ENCODE measurements at places on chromosomes 16 and 17.

DNA sequence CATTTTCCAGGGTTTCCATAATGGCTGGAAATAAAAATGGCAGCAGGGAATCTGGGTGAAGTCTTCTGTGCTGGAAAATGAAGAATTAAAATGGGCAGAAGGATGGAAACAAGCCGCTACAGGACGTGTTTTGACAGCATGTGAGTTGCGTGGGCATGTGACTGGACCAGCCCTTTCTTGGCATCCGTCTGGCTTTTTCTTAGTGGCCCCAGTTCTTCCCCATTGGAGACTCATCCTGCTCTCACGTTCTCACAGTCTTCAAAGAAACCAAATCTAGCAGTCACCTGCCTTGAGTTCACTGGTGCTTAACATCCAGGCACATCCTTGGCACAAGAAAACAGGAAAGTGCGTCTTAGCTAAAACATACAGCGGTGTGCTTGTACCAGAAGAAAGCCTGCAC is 180.2 kb upstream of the CACNG5 start:
- ATAC-seq = no peak

DNA sequence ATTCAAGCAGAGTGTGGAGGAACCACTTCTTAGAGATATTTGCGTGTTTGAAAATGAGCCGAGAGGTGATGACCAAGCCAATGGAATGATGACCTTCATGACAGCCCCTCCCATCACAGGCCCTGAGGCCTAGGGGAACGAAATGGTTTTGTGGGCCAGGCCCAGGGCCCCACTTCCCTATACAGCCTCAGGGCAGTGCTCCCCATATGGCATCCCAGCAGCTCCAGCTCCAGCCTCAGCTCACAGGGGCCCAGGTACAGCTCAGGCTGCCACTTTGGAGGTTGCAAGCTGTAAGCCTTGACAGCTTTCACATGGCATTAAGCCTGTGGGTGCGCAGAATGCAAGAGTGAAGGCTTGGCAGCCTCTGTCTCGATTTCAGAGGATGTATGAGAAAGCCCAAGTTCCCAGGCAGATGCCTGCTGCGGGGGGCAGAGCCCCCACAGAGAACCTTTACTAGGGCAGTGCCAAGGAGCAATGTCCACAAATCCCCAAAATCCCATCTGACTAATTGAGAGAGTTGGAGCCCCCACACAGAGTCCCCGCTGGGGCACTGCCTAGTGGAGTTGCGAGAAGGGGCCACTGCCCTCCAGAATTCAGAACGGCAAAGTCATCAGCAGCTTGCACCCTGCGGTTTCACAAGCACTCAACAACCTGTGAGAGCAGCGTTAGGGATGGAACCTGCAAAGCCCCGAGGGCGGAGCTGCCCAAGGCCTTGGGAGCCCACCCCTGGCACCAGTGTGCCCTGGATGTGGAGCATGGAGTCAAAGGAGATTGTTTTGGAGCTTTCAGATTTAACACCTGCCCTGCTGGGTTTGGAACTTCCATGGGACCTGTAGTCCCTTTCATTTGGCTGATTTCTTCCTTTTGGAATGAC is 21.2 kb downstream of the CHMP6 start:
- ATAC-seq = no peak

GRCh38 chr17:72702136-72702735 is 390.3 kb downstream of the SLC39A11 start:
- peak; percentile 74 for ATAC-seq

DNA sequence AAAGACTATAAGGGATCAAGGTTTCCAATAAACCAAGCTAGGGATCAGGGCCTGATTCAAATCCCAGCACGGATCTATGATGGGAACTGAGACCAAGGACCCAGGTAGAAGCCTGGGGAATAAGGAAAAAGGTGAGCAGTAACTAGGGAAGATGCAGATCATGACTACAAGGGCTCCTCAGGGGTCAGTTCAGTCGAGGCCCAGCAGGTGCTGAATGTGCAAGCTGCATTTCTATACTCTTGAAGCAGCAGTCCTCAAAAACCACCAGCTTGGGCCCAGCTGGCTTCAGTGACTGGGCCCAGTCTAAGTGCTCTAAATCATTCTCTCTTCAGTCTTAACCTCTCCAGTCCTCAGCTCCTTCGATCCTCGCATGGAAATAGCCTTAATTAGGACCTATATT is 228.8 kb upstream of the AXIN2 start:
- no peak for ATAC-seq

DNA sequence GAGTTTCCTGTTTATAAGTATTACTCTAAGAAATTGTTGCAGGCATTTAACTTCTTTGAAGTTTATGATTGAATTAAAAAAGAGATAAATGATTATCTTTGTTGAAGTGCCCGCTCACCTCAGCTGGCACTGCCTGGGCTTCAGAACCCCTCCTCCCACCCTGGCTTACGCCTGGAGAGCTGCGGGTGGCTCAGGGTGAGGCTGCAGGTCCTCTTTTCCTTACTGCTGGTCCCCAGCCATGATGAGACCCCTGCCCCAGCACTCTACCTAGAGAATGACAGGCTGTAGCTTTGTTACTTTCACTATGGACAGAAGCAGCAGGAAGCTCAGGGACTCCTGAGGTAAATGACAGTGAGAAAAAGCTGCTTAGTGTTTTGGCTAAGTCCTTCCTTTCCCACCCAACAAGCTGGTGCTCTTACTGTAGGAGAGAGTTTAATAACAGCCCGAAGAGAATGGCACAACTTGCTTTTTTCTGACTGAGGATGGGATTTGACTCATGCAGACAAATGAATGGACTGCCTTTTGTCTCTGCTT is 62.1 kb downstream of the EPN2 start:
- no peak for ATAC-seq

- peak; percentile 28 for ATAC-seq
Observed at GRCh38 chr17:72191921-72192799, 71.3 kb downstream of the SOX9 start.
